ENCODE measurements at places on chromosomes 16 and 17.
A peak's percentile ranks its signal among the peaks of the same experiment; 100 is the strongest.

GRCh38 chr16:12546918-12547607, 256.6 kb downstream of the CPPED1 start:
- DNase-seq: no peak

- no peak for DNase-seq
These were observed 15.7 kb downstream of the GJD3 start for GRCh38 chr17:40348562-40349476.

DNA sequence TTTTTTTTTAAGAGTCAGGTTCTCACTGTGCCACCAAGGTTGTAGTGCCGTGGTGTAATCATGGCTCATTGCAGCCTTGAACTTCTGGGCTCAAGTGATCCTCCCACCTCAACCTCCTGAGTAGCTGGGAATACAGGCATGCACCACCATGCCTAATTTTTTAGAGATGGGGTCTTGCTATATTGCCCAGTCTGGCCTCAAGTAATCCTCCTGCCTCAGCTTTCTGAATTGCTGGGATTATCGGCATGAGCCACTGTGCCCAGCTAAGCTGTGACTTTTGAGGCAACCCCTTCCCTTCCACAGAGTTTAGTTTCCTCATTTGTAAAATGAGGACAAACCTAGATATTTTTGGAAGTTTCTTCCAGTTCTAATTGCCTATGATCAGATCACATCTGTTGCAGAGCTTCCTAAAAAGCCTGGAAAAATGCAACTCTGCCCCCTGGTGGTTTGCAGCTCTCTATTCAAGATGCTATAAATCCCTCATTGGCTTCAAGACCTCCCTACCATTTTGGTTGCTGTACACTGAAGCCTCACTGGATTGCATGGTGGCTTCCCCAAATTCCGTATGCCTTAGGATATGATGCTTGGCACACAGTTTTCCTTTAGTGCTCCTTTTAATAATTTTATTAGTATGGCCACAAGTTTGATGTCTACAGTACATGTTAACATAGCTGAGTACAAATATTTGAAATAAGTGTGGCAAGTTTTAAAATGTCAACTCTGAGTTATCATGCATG, 19.3 kb downstream of the GDE1 start:
- DNase-seq: no peak

- no peak for DNase-seq
These were observed 221.6 kb upstream of the DYNLRB2 start for GRCh38 chr16:80319181-80319580.

GRCh38 chr17:58019039-58019438, 12.0 kb upstream of the SRSF1 start:
- no peak for DNase-seq

GRCh38 chr17:43405861-43406260, 7.1 kb downstream of the ARL4D start:
- no peak for DNase-seq

- no peak for DNase-seq
These were observed 16.4 kb downstream of the REXO5 start for GRCh38 chr16:20822521-20823325.

GRCh38 chr17:38980490-38981217, 13.5 kb upstream of the FBXO47 start:
- DNase-seq: peak; percentile 53

GRCh38 chr16:52861614-52862022, 191.1 kb downstream of the CHD9NB start:
- DNase-seq: no peak

DNA sequence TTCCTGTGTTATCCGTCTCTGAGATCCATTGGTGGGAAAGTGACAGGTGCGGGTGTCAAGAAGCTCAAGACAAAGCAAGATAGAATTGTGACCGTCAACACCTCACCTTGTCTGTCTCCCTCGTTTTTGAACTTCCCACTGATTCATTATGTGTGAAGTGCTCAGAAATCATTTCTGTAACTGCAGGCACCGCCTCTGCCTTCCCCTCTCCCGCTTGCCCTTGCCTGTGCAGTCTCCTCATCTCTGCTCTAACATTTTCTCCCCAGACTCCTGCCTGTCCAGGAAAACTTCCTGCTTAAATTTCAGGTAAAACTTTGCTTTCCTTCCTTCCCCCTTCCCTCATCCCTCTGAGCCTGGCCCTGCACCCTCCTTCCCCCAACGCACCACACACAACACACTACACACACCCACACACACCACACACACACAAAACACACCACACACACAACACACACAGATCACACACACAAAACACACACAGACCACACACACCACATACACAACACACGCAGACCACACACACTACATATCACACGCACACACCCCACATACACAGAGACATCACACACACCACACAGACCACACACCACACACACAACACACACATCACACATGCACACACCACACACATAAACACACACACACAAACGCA, 25.7 kb downstream of the CALB2 start:
- DNase-seq: no peak

Measured in GM04503 (cell line).